ENCODE measurements at places on chromosomes 7 and 10.
A peak's percentile ranks its signal among the peaks of the same experiment; 100 is the strongest.

DNA sequence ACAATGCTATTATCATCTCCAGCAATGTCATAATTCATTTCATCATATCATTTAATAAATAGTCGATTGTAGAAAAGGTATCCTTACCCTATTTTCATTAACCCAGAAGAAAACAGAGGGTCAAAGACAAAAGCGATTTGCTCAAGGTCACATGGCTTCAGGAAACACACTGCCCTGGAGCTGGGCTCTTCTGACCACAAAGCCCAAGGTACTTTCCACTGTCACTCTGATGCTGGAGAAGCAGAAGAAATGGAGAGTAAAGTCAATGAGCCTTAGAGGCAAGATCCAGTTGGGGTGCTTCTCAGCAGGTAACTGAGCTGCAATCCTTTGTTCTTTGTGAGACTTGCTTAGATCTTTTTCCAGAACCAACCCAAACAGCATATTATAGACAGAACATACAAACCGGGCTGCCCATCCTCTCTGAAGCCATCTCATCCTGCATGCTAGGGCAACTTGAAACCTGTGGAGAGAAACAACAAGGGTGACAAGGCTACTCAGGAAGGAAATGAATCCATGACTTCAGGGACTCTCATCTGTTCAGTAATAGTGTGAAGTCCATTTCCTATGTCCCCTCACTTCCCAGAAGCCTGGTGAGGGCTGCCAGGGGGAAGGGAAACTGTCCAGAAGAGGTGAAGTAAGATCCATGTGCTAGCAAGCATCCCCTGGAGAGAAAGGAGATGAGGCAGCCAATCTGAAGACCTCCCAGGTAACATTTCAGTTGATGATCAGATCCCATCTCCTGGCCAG, 148.6 kb upstream of the SVIL start:
- no peak for DNase-seq

DNA sequence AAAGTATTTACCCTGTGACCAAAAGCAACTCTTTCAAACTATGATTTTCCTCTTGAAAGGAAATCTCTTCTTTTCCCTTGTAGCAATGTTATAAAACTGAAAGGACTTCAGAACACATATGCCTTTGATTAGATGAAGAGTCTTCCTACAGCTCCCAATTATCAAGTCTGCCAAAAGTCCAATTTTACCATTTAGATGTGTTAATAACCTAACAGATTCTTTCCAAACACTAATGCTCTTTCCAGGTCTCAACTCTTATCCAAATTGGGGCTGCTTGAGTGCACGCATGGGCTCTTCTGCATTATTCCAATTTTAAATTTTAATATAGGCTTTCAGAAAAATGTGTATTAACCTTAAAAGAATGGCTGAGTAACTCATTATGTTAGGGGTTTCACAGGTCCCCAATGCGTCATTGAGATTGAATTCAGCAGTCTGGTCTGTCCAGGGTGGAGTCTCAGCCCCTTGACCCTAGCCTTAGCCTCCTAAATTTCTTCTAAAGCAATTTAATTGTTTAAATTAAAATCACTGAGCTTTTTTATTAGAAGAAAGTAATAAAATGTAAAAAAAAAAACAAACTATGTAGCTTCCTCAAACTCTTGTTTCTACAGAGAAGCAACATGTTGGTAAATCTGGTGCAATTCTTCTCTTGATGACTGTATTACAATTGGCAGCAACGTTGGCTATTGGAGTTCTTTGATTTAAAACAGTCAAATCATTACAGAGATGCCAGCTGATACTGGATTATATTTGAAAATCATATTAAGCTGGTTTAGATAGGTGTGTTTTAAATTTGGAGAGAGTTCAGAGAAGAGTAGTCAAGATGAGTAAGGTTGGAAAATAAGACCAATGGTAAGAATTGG, 170.4 kb downstream of the DKK1 start:
- DNase-seq: no peak

DNA sequence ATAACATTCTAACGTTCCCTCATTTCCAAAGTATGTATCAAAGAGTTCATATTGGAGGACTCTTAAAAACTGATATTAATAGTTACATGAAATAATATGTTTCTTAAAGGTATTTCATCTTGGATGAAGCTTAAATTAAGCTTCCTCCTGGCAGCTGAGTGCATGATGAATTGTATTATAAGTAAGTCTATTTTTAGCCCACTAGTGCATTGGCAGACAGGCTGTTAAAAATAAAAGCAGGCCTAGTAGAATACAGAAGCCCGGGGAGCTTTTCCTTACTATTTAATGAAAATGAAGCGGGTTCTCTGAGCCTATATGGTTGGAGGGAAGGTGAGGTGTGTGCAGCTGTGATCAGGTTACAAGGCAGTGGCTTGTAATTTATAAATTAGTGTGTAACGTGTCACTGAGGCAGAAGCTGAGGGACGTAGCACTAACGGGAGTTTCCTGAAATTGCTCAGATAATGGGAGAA, 130.7 kb upstream of the KMT2E start:
- DNase-seq: no peak

GRCh38 chr10:101567165-101568006, 20.7 kb downstream of the POLL start:
- DNase-seq: no peak

GRCh38 chr10:77146712-77147336, 490.8 kb downstream of the KCNMA1 start:
- no peak for DNase-seq

- no peak for DNase-seq
Measured at GRCh38 chr10:109379186-109379585, 544.1 kb downstream of the XPNPEP1 start.

GRCh38 chr7:117068511-117069145, 115.3 kb downstream of the ST7 start:
- no peak for DNase-seq

DNA sequence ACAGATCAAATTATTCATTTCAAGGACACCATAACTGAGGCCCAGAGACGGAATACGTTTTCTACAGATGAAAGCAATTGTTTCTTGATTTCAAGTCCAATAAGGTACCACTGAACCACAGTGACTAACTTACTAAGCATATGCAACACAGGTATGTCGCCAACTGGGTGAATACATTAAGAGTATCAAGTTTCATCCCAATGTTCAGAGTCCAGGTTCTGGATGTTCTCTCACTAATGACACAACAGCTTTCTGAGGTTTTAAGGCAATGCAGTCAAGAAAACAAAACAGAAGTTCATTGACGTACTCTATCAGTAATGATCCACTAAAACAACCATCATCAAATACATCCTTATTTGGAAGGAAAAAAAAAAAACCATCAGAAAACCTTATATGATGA, 35.8 kb downstream of the NSUN6 start:
- no peak for DNase-seq

DNA sequence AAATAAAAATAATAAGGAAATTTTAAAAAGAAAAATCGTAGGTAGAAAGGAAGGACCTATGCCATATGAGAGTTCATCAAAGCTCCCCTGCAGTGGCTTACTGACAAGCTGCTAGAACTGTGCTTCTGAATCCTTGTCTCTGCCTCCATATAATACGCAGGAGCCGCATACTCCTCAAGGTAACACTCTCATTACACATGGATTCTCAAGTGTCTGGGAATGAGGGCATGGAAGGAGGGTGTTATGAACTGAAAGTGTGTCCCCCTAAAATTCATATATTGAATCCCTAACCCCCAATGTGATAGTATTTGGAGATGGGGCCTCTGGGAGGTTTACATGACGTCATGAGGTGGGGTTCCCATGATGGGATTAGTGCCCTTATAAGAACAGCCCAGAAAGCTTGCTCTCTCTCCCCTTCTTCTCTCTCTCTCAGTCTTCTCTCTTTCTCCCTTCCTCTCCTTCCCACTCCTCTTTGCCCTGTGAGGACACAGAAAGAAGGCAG, 35.2 kb downstream of the CREB3L2 start:
- no peak for DNase-seq

DNA sequence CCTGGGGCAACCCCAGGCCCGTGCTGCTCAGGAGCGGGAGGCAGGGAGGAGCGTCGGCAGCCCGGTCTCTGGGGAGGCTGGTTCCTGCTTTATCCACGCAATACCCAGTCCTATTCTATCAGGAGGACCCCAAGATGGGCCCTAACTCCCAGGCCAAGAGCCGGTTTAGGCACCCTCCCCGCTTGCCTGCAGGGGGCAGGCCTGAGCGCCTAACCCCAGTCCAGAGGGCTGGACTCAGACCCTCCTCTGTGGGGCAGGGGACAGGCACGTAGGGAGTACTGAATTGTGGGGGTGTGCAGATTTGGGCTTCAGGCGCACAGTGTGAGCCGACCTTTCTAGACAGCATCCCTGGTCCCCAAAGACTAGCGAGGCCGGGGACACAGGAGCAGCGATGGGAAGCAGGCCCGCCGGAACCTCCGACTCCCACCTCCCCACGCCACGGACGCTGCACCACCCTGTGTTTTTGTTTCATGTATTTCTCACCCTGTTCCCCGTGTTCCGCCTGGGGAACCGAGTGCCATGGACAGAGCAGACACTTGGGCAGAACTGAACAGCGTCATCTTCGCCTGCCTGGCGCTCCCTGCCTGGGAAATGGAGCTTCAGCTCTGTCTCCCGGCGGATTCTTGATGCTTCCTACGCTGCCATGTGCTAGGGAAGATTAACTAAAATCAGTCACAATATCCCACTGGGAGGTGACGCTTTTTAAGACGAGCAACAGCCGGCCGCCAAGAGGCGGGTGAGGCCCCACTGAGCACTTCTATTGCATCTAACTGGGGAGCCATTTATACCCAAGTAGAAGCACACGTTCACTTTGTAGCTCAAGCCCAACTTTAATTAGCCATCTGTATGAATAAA, 5.3 kb downstream of the NUDT1 start:
- no peak for DNase-seq

GRCh38 chr10:126508535-126509040, 120.3 kb upstream of the ADAM12 start:
- no peak for DNase-seq

DNA sequence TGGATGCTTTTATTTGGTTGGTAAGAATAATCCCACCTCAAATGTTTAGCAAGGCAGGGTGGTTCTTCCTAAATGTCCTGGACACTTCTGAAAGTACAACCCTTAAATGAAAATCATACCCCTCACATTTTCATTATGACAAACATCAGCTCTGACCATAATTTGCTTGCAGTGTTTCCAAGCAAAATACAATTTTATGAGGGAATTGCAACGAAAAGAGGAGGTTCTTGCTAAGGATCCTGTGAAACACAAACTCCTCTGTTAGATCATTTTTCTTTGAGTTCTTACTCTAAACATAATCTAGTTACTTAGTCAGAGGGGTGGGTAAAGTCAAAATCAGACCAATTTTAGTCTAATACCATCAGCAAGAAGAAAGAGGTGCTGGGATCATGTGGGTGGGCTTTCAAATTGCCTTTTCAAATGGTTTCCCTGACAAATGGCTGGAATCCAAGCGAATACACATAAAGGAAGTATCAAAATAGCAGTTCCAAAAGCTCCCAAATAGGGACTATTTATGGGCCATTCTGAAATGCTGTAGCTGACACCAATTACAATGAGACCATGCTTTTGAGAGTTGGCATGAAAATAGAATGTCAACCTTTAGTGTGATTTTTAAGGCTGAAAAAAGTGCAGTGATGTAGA, 164.9 kb upstream of the INHBA start:
- DNase-seq: no peak

GRCh38 chr7:131945313-131945911, 389.0 kb upstream of the PODXL start:
- DNase-seq: peak; percentile 65

GRCh38 chr7:53119514-53119941, 84.1 kb downstream of the POM121L12 start:
- no peak for DNase-seq

GRCh38 chr7:141072548-141073172, 1.2 kb upstream of the TMEM178B start:
- DNase-seq: peak; percentile 79

DNA sequence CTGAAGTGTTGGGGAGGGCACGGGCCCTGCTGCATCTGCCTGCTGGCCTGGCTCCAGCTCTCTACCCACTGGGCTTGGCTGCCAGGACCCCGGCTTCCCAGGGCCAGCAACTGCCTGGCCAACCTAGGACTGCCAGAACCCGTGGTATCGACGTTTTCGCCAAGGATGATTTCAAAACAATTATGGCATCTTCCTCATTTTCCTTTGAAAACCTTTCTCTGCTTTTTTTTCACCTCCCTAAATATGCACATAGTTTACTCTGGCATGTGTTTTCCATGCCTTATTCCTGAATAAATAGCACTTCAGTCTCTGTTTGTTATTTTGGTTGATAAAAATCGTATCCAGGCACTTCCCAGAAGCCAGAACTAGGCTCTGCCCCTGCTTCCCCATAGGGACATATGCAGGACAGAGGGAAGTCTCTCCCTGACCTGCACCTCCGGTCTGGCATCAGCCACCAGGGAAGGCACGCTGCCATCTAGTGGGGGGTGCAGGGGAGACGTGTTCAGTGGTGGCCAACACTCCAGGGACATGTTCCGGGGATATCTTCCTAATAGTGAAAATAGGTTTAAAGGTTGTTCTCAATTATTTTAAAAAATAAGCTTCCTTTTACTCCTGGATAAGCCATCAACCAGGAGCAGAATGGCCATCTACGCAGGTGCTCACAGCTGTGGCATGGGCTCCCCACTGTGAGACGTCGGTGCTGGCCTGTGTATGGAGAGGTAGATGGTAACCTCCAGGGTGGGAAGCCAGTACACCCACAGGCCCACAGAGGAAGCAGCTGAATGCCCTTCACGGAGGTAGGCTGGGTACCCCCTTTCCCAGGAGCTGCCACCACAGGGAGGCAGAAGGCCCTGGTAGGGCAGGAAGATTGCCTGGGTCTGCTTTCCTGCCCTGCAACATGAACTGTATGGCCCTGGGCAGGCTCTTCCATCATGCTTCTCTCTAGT, 30.7 kb upstream of the ANTXRL start:
- peak; percentile 88 for DNase-seq

GRCh38 chr10:122549636-122550035, 10.9 kb upstream of the DMBT1 start:
- DNase-seq: no peak

DNA sequence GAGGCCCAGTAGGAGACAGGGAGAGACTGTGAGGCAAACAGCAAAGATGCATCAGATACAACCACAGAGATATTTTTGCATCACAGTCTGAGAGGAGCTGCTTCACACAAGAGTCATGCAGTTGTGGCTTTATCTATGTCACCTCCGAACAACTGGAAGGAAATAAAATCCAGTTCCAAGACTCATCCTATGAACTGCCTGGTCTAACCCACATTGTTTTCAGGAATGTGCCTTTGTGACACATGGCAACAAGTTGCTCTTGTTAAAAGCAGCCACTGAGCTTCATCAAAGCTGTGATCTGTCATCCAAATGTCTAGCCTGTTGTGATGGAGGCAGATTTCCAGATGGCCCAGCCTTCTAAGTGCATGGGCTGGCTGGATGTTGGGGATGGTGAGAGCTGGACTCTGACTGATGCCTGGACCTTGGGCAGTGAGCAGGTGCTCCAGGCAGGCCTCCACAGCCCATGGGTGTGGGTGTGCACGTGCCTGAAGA, 255.0 kb downstream of the BMPER start:
- DNase-seq: no peak

GRCh38 chr10:80344912-80345311, 11.6 kb downstream of the DYDC1 start:
- DNase-seq: no peak

- DNase-seq: no peak
Measured at GRCh38 chr10:120423431-120424197, 33.4 kb upstream of the PLPP4 start.

Measured in aorta (tissue), 5 donors.